ENCODE measurements at places on chromosomes 7 and 10.

GRCh38 chr10:2925631-2926030 lies 141.7 kb upstream of the PFKP start:
- DNase-seq = peak; percentile 64

- DNase-seq = no peak
These were observed 68.1 kb downstream of the HBP1 start for GRCh38 chr7:107236862-107237261.

DNA sequence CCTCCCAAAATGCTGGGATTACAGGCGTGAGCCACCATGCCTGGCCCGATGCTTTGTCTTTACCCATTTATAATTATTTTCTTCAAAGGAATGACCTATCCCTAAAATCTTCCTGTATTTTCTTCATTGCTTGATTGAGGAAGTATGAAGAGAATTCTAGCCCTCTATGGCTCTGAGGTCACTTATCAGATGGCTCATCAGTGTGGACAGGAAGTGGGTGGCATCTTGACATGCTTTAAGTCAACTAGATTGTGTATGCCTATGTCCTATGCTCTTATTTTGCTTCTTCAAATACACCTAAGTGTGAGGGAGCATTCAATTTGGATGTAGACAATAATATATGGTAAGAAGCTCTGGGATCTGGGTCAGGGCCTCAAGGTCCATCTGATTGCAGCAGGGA lies 1020.5 kb downstream of the LRMDA start:
- peak; percentile 6 for DNase-seq

GRCh38 chr10:96685306-96685705 lies 35.0 kb downstream of the PIK3AP1 start:
- DNase-seq = peak; percentile 72

- no peak for DNase-seq
These were observed 146.2 kb downstream of the ZFAND4 start for GRCh38 chr10:45526309-45526905.

Data from hematopoietic multipotent progenitor cell treated with erythropoietin and hydrocortisone succinate and interleukin-3 and kit ligand, for 8 days (in vitro differentiated cells).